CD4-positive, alpha-beta T cell treated with Interleukin-10 for 1 hour (primary cell): ENCODE measurements at places on chromosomes 1 and 21.

DNA sequence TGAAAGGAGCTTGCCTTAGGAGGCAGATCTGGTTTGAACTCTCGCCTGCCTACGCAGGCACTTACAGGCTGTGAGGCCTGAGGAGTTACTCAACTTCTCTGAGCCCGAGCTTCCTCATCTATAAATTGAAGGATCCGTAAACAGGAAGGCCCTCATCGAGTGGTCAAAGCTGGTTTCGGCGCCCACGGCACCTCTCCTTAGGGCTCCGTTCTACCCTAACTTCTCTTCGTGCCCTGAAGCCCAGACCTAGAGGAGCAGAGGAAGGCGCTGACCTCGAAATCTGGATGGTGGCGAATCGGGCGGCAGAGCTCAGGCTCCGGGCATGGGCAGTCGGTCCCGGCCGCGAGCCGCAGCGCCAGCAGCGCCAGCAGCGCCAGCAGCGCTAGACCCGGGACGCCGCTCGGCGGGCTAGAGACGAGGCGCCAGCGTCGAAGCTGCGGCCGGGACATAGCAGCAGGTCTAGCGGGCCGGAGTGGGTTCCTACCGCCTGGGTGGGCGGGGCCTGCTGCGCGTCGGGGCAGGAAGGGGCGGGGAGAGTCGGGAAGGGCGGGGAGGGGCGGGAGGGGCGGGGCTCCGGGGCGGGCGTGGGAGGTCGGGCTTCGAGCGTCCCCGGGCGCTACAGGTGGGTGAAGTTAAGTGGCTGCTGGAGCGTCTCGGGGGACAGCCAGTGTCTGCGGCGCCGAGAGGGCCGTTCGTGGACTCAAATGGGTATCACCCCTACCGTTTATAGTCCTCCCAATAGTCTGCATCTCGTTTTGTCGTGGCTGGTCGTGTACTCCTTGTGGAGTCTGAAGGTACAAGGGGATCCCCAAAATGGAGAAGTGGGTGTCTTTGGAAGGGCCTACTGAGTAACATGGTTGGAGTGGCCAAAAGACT, at the start of gene CTBS:
Gene CTBS (minus strand): TSS at position 474 of the 876 bp plus-strand sequence. CDS start 25 bp downstream, at position 449.
- DNase-seq: peak; percentile 90

DNA sequence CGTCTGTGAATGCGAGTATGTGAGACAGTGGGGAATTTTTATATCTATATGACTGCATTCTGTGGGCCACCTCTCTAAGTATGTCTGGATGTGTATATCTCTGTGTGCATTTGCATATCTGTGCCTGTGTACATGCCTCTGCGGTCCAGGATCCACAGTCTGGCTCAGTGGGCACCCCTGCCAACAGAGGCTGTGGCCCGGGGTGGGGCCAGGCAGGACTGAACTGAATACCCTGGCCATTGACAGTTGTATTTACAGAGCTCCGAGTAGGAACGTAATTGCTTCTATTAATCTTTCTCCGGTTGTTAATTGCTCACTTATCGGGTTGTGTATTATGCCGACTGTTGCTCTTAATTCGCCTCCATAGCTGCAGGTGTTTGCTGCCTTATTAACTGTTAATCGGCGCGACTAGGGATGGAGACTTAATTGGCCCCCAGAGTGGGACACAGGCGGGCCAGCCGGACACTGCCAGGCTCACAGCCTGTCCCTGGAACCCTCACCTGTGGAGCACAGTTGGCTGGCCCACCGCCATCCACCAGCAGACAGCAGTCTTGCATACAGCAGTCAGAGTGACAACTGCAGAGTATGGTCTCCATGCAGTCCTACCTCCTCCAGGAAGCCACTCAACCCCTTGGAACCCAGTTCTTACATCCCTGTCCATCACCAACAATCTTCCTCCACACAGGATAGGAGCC, 22.4 kb upstream of the ADGRB2 start:
- DNase-seq: no peak

DNA sequence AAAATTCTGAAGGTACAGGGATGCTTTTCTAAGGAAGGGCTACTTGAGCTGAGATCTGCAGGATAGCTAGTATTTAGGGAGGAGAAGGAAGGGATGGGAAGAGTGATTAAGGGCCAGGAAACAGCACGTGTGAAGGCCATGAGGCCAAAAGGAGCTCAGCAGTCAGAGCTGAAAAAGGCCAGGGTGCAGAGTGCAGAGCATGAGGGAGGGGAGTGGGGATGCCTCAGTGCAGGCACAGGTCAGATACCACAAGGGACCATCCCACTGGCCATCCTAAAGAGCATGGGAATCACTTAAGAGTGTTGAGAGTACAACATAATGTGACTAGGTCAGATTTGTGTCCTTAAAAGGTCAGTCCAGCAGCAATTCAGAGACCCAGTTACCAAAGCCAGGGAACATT, 16.0 kb downstream of the LRRN2 start:
- DNase-seq: no peak

DNA sequence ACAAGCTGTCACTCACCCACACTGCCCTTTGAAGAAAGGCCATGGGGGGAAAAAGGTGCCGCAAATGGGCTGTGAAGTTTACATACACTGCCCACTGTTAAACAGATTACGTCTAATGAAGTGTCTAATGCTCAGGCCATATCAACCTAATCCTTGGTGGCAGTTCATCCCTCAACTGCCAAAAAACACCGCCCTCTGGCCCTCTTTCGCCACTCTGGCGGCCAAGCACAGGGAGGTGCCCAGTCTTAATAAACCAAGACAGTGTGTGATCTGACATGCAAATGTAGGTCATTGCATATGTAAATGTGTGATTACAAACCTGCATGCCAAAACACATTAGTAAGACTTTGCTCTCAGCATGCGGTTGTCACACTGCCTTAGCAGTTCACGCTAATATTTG, 89.5 kb downstream of the NEK7 start:
- DNase-seq: no peak

DNA sequence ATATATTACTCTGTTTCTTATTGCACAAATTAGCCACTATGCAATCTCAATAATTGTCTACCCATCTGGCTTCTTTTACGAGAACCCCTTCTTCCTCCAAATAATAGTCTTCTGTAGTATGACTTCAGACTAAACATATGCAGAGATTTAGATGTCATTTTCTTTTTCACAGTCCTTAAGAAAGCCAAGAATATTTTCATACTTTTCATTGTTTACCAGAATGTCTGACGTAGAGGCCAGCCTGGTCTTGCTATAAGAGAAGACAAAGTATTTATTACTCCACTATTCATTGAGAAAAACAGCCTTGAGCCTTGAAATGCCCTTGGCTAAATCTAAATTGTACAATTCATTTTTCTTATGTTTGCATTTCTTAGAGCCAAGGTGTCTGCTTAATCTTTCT, 714.9 kb upstream of the CXADR start:
- no peak for DNase-seq

- DNase-seq: no peak
Measured at GRCh38 chr1:203325418-203326091, 20.2 kb downstream of the BTG2 start.

DNA sequence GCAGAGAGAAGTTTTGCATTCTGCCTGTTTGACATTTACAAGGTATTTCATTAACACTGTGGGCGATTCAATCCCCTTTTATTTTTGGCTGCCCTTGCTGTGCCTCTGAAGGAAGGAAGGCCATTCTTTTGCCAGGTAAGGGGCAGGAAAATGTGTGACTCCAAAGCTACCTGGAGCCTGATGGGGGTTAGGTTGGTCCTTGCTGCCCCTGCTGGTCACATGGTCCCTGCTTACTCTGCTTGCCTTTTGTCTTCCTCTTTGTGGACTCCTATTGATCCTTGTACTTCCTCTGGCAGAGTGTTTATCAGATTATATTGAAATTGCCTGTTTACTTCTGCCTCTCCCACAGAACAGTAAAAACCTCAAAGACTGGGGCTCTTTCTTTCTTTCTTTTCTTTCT, 65.7 kb downstream of the ST6GALNAC3 start:
- no peak for DNase-seq

DNA sequence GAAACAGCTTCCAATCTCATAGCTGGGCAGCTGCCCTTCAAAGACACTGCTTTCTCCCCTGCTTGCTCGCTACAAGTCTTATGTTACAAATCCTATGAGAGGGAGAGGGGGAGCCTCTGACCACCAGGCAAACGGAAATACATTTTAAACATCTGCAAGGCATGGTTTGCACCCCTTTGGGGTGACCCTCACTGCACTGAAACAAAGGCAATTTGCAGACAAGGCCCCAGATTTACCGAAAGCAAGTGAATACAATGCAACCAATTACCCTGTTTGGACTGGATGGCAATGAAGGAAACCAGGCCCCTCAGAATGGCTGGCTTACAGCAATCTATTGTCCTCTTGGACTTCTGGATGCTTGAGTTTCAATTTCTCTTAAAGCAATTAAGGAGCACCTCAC, 11.8 kb upstream of the ATP13A2 start:
- DNase-seq: no peak

DNA sequence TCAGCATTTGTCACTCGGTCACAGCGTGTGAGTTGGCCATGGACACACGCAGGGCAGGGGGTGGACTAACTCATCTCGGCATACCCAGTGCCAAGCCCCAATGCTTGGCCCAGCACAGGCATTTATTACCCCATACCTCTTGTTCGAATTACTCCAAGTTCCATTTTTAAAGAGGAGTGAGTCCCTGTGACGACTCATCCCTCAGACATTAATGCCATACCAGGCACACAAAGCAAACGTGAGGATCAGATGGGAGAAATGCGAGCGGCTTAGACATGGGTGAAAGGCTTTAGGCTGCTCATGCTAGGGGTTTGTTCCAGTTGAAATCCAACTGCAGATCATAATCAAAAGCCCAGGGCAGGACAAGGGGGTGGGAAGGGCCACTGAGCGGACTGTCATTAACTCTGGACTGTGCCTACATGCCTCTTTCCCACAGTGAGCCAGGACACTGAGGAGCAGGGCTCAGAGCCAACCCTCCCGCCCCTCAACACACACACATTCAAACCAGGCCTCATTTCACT, 118.5 kb upstream of the NGF start:
- no peak for DNase-seq

- DNase-seq: no peak
Measured at GRCh38 chr1:214859647-214860046, 222.9 kb upstream of the KCNK2 start.

DNA sequence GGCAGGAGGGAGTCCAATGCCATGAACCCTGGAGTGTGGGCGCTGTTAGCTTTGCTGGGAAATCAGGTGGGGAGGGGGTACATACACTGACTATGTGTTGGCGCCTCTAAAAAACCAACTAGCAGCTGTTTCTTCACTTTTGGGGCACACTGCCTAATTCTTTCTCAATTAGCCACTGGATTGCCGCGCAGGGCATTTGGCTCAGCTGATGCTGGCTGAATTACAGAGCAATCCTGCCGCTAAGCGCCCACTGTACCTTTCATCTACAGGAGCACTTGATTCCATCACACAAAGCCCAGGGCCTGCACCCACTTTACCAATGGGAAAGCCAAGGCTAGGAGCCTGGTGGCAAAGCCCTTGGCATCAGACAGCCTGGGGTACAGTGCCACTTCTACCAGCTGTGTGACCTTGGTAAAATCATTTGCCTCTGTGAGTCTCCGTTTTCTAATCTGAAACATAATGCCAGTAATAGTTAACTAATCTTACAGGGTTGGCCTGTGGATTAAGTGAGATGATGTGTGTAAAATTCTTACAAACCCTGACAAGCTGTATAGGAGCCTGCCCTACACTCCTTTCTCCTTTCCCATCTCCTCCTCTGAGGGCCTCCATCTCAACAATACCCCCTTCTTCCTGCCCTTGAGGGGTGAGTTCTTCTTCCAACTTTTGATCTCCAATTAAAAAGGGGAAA, 59.0 kb downstream of the UBE2T start:
- no peak for DNase-seq

DNA sequence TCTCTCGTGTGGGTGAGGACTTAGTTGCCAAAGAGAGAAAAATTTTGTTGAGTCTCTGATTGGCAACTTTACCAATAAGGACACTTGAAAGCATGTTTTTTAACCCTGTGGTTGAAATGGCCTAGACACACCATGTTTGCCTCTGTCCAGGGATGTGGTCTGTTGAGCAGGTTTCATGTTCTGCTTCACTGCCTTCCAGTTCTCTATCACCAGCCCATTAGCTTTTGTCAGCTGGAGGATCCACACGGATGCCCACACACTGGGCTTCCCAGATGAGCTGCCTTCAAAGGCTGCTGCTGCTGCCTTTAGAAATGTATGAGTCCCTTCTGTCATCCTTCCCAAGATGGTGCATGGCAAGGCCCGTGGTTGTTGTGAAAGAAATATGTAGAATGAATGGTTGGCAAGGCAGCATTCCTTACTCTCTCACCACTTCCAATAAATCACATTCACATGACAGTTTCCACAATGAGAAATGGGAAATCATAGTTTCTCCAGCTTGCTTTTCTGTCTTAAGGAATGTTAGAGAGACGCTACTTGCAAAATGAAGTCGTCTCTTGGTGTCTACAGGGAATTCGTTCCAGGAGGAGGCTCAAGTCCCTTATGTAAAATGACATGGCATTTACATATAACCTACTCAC, 108.2 kb upstream of the SLC35F3 start:
- DNase-seq: no peak

GRCh38 chr1:10520497-10520896, 45.7 kb downstream of the PEX14 start:
- no peak for DNase-seq

GRCh38 chr1:238404481-238404880, 513.8 kb upstream of the ZP4 start:
- no peak for DNase-seq

DNA sequence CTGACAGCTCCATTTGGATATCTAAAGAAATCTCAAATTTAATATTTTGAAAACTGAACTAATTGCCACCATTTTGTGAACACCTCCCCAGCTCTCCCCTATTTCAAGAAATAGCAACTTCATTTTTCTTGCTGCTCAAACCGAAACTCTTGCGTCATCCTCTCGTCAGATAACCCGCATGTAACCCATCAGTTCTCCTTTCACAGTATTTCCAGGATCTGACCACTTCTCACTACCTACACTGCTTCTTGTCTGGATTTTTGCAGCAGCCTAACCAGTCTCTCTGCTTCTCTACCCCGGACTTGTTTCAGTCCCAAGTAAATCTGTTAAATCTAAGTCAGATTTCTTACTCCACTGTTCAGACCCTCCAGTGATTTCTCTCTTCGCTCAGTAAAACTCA, 75.6 kb downstream of the MTR start:
- DNase-seq: peak; percentile 8

DNA sequence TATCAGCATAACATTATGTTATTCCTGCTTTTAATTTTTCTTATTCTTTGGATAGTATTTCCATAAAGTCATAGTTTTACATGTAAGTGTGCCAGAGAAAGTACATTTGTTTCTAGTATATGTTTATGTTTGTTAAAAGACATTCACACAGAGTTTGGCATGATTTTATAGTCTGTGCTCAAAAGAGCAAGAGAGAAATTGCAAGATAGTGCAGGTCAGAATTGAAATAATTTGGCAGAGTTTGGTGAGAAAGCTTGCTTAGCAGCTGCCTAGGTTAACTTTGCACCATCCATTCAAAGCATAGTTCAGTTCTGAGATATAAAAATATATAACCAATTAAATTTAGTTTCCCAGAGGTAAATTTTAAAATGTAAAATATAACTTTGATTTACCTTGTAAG, 17.0 kb downstream of the NEK7 start:
- no peak for DNase-seq

DNA sequence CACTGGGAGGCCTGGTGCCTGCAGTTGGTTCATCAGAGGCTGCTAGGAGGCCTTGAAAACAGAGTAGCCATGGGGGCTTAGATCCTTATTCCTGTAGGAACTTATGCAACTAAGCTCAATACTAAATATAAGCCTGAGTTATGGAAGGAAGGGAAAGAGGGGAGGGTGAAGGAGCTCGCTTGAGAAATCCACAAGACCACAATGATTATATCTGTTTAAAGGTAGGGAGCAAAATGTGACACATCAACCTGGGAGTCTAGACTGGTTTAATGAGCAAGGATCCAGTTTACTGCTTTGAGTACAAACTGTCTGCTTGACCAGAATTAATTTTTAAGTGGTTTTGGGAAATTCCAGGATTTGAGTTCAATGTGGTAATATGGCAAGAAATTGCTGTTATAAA, 20.4 kb upstream of the ANGPTL7 start:
- no peak for DNase-seq
